Fibroblast of villous mesenchyme (primary cell): ENCODE measurements at places on chromosomes 1 and 21. TPM values are rescaled to one million over a fixed set of nuclear protein-coding genes. Genes with fewer than 3 reads are reported as not detected.

DNA sequence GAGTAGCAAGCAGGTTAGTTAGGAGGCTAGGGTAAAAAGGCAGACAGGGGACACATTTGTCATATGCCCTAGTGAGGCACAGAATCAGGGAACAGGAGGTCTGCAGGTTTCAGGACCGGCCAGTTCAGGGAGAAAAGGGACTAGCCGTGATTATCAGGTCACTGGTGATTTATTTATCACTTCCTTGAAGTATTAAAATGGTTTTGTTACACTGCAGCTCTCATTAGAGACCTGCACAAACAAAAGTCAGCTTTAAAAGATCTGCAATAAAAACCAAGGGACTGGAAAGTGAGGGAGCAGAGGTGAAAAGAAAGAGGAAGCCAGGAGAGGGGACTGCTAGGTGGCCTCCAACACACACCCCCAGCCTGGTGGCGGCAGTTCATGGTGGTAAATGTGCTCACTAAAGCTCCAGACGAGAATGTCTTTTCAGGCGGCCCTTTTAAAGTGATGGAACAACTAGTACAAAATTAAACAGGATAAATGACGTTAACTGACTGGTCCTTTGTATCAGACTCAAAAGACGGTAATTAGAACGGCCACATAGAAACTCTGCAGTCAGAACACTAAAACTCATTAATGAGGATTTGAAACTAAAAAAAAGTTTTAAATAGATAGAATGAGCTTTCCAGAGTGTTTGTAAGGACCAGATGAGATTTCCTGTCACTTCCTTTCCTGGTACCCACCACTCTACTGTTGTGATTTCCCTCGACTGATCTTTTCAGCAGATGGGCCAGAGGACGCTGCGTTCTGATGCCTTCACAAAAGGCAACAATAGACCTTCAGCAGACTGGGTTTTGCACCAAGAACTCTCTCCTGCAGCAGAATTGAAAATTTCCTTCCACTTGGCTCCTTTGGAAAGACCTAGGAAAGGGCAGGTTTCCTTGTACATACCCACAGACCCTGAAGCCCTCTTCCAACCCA lies 136.8 kb downstream of the NTPCR start:
- DNase-seq, result no peak

The ANGPTL7 gene
- total RNA-seq, result not detected in 2 replicates

- DNase-seq, result no peak
Observed at GRCh38 chr21:25338415-25338814, 268.9 kb downstream of the MRPL39 start.

GRCh38 chr1:204464701-204465100 lies 29.9 kb downstream of the PIK3C2B start:
- peak; percentile 56 for DNase-seq

GRCh38 chr1:236865818-236866155 lies 70.7 kb downstream of the MTR start:
- no peak for DNase-seq

The DMRTA2 gene
- total RNA-seq, result 0.32 and 1.3 TPM in 2 replicates

The USP33 gene
- total RNA-seq, result 79.2 and 120 TPM in 2 replicates

- no peak for DNase-seq
Observed at GRCh38 chr1:64984106-64984505, 17.8 kb upstream of the JAK1 start.
